Type B pancreatic cell (in vitro differentiated cells): ENCODE measurements at places on chromosomes 11 and 22.

DNA sequence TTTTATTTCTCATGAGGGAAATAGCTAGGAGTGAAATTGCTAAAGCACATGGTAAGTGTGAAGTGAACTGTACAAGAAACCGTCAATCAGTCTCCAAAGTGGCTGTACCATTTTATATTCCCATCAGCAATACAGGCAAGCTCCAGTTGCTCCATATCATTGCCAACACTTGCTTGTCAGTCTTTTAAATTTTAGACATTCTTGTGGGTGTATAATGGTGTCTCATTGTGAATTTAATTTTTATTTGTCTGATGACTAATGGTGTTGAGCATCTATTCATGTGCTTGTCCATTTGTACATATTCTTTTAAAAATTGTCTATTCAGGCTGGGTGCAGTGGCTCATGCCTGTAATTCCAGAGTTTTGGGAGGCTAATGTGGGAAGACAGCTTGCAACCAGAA, 34.1 kb upstream of the SMCO4 start:
- no peak for DNase-seq

GRCh38 chr11:124114942-124115781, at the start of gene VWA5A:
Gene VWA5A (plus strand): TSS chr11:124115450. CDS start chr11:124117512, 2,062 bp downstream.
- no peak for DNase-seq

GRCh38 chr11:64869571-64870175, 8.7 kb downstream of the EHD1 start:
- DNase-seq = no peak

- DNase-seq = no peak
These were observed 79.3 kb downstream of the DSCAML1 start for GRCh38 chr11:117717485-117718314.

DNA sequence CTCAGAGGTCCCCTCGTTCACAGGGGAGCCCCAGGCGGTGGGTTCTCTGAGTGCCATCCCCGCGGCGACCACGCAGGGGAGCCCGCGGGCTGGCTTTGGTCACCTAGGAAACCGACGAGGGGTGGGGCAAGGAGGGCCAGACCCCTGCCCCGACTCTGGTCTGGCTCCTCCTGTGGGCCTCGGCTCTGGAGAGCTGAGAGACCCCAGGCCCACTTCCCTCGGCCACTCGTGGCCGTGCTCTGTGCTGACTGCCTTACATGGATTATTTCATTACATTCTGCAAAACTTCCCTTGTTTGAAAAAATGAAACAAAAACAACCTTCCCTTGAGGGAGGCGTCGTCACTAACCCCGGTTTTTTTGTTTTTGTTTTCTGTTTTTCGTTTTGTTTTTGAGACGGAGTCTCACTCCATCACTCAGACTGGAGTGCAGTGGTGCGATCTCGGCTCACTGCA, 15.1 kb upstream of the CYTH4 start:
- DNase-seq = no peak

- no peak for DNase-seq
These were observed 160.4 kb downstream of the MYO18B start for GRCh38 chr22:25902402-25902801.
